CD8-positive, alpha-beta memory T cell (primary cell): ENCODE measurements at places on chromosomes 12 and 14.

GRCh38 chr14:93970585-93970964, 5.8 kb downstream of the ASB2 start:
- peak; percentile 57 for DNase-seq

DNA sequence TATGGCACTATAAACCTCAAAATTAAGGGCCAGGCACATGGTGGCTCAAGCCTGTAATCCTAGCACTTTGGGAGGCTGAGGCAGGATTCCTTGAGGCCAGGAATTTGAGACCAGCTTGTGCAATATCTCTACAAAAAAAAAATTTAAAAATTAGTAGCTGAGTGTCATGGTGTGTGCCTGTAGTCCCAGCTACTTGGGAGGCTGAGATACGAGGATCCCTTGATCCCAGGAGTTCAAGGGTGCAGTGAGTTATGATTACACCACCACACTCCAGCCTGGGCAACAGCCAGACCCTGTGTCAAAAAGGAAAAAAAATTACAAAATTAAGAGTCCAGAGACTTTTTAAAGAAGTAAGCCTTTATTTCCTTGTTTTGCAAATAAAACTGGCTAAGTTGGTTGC, 1.8 kb upstream of the GCN1 start:
- no peak for DNase-seq

DNA sequence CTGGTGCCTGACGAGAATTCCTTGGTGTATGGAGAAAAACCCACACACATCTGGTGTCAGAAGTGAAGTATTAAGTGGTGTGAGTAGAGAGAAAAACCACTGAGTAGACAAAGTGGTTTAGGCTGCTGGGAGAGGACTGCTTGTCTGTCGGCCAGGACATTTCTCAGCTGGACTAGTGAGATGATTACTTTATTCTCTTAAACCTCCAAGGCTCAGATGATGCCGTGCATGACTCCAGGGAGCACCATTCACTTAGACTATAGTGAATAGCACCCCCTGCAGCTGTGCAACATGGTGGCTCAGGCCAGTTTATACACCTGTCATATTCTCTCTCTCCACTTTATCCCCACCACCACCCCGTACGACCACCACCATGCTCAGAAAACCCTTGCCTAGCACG, 28.5 kb upstream of the NFYB start:
- no peak for DNase-seq

GRCh38 chr14:91381801-91382670, 35.6 kb downstream of the CCDC88C start:
- no peak for DNase-seq

DNA sequence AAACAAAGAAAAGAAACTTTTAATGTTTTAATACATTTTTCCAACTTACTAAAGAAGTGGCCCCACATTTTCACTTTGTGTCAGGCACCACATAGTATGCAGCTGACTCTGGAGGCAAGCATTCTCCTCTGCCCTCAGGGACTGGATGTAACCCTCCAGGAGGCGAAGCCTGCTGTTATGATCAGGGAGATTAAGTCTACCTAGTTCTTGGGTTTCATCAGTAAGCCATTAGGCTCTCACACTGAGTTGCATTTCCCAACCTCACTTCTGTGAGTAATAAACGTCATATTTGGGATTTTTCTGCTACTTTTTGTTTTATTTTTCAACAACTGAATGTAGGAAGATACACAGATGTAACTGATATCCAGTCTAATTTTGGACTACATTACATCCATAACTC, 101.2 kb upstream of the LRFN5 start:
- no peak for DNase-seq

GRCh38 chr12:29569132-29569757, 71.8 kb upstream of the OVCH1 start:
- no peak for DNase-seq

DNA sequence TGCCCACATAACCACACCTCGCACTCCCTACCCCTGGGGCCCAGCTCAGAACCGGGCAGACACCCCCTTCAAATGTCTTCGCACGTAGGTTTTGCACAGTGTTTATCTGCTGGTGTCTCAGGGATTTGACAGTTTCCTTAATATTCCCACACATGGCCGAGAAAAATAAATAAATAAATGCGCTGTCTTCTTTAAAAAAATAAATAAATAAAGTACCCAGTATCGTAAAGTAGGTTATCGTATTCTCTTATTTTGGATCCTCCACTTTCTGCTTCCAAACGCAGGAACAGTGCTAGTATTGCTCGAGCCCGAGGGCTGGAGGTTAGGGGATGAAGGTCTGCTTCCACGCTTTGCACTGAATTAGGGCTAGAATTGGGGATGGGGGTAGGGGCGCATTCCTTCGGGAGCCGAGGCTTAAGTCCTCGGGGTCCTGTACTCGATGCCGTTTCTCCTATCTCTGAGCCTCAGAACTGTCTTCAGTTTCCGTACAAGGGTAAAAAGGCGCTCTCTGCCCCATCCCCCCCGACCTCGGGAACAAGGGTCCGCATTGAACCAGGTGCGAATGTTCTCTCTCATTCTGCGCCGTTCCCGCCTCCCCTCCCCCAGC, 710 bp upstream of the FOS start:
- DNase-seq, result no peak

GRCh38 chr12:6774499-6775062, 2.3 kb downstream of the LAG3 start:
- DNase-seq, result peak; percentile 53

DNA sequence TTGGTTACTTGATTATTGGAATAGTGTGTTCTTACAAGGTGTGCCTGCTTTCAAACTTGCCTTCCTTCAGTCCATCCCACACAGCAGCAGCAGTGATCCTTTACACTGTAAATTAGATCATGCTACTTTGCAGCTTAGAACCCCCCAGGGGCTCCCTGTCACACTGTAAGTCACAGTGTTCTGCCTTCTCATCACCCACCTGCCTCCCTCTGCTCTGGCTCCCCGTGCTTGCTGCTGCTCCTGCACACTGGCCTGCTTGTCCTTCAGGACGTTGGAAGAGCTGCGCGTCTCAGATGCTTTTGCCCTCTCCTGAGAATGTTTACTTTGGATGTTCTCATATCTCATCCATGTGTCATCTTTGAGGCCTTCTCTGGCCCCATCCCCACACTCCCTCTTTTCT, 27.3 kb downstream of the ZC3H14 start:
- no peak for DNase-seq

- no peak for DNase-seq
Observed at GRCh38 chr12:60501124-60501729, 905.4 kb downstream of the SLC16A7 start.

DNA sequence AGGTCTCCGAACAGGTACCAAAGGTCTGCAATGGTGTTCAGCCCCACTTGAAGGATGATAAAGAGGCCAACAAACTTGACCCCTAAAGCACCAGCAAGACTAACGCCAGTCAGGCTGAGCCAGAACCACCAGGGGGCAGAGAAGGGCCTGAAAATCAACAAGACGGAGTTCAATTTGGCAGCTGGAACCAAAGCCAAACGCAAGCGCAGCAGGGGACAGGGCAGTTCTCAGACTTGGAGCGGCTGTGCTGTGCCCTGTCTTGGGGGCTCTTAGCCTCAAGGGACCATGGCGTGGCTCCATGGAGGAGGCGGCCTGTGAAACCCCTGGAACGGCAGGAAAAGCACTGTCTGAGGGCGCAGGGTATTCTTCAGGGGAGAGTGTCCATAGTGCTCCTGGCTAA, 19.6 kb downstream of the POMT2 start:
- peak; percentile 6 for DNase-seq

- DNase-seq, result no peak
Observed at GRCh38 chr12:116067892-116068291, 209.6 kb downstream of the MED13L start.

GRCh38 chr12:48978741-48979601, 849 bp downstream of the WNT1 start:
- peak; percentile 13 for DNase-seq

GRCh38 chr12:121915841-121916321, 2.5 kb upstream of the CFAP251 start:
- no peak for DNase-seq

DNA sequence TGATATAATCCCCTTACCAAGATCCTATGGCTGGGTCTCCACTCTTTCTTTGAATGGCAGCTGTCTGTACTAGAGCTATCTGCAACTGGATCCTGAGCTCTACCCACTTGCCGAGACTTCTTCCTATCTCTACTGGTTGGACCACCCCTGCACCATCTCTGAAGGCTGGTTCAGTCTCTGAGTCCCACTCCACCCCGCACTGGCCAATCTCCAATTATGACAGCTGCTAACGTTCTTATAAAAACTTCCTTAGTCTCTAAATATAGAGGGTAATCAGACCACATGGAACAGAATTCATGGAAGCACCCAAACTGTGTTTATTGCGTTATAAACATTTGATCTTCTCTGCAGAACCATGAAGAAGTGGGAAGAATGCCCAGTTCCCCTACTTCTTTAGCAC, 186.6 kb upstream of the EEA1 start:
- no peak for DNase-seq

DNA sequence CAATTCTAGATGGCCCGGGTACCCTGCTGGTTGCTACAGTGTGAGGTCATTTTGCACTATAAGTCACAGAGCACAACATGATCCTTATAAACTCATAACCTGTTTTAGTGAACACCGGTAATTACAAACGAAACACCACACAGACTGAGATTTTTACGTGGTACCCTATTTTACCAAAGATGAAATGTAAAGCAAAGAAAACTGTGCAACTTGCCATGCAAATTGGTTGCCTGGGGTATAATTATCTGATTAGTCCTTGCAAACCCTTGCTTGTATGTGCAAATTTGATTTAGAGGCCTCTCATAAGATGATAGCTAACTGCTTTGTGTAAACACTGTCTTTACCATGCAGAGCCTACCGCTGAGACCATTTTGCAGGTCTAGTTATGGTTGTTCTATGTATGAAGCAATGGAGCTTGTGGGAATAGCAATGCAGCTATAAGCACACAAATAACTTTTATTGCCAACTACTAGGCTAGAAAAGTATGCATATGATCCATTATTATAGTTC, 372.1 kb upstream of the FAR2 start:
- DNase-seq, result no peak

DNA sequence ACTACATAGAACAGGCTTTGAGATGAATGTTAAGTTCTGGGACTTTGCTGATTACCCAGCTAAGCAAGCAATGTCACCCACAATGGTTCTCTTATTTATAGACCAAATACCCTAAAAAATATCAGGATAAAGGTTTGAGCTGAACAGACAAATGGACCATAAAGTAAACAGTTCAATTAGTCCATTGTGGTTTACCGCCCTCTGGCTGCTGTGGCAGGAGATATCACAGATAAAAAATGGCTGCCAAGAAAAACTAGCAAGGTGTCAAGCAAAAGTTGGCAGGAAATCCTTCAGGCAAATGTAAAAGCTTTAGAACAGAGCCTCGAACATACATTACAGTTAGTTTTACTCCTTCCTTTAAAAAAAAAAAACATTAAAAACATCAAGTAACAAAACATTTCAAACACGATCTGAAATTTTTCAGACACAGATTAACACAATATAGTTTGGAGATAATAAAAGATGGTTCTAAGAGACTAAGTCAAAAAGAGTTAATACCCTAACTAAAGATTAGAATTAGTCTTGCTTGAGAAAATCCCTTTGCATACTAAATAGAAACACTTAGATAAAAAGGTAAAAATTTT, 41.3 kb downstream of the MED13L start:
- peak; percentile 69 for DNase-seq

GRCh38 chr12:86838711-86839110, 582.5 kb upstream of the MGAT4C start:
- no peak for DNase-seq

DNA sequence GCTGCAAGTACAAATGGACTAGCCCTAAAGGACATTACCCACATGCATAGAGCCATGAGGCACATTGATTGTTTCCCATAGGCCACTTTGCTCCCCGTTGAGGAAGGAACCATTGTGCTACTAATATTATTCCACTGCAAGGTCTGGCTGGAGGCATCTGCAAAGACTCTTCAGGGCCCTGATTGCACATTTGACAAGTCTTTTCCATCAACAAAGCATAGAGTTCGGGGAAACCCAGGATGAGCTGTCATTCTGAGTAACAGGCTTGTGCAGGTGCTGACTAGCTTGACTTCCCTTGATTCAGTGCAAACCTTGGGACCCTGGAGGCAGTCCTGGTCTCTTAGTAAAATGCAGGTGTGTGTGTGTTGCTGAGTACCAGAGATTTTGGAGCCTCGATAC, 73.8 kb downstream of the SUSD6 start:
- no peak for DNase-seq

DNA sequence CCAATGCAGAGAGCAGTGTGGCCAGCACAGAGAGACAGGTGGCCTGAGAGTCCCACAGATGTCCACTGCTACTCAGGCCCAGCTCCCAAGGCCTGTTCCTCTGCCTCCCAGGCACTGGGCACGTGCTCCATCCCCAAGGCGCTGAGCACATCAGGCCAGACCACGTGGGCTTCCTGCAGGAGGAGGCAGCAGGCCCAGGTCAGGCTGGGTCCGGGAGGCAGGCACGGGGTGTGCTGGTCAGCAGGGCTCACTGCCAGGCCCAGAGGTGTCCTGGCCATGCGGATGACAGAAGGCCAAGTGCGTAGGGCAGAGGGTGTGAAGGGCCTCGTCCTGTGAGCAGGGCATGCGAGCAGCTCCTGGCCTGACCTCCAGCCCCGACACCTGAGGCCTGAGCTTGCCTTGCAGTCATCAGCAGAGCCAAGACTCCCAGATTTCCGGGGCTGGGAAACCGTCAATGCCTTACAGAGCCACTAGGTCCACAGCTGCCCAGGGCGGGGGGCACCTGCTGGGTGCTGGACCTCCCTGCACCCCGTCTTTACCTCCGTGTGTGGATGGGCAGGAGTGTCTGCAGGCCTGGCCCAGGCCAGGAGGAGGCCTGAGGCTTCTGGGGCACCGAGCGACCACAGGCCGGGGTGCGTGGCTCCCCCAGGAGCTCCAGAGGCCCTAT, 14.9 kb downstream of the TRMT61A start:
- no peak for DNase-seq

GRCh38 chr14:83251402-83251801, 1717.7 kb upstream of the SEL1L start:
- no peak for DNase-seq

GRCh38 chr12:93699271-93700145, 22.3 kb downstream of the CRADD start:
- no peak for DNase-seq

GRCh38 chr14:92565718-92566115, 52.1 kb downstream of the RIN3 start:
- DNase-seq, result no peak

GRCh38 chr12:113802000-113802749, 163.9 kb downstream of the RBM19 start:
- no peak for DNase-seq

GRCh38 chr12:76943008-76943407, 64.2 kb upstream of the CSRP2 start:
- no peak for DNase-seq

GRCh38 chr12:66735275-66735674, 56.4 kb upstream of the GRIP1 start:
- DNase-seq, result no peak

DNA sequence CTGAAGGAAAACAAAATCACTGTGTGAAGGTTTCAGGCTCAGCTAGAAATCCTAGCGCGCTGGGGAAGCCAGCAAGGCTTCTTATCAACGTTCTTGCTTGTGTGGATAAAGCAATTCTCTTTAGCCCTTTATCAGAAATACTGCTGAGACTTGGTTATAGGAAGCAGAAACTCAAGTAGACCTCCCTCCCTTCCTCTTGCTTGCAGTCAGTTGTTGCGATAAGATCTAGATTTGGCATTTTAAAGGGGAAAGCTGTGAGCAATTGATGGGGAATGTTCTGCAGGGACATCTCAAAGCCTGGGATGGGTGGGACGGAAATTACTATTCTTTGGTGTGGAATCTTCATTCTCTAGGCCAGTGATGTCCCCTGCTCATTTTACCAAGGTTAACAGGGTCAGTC, 76.4 kb upstream of the ANO4 start:
- no peak for DNase-seq

GRCh38 chr12:57722716-57723629, 15.6 kb downstream of the AGAP2 start:
- DNase-seq, result no peak

- no peak for DNase-seq
Observed at GRCh38 chr12:32062881-32063280, 43.8 kb upstream of the BICD1 start.
